ENCODE measurements at places on chromosomes 13 and 19.

DNA sequence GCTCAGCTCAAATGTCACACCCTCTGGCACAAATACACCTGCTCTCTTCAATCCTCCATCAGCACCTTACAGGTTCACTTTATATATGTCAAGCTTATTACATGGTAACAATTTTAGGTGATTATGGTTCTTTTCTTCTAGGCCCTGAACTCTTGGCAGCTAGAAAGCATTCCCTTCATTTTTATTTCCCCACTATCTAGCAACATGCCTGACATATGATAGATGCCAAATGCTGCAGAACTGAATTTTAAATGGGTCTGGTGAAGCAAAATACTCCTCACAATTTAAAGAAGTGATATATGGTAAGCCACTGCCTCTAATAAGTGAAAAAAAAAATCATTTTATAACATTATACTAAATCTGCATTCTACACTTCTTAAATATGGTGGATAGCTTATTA, 95.2 kb downstream of the USP12 start:
- DNase-seq: no peak

DNA sequence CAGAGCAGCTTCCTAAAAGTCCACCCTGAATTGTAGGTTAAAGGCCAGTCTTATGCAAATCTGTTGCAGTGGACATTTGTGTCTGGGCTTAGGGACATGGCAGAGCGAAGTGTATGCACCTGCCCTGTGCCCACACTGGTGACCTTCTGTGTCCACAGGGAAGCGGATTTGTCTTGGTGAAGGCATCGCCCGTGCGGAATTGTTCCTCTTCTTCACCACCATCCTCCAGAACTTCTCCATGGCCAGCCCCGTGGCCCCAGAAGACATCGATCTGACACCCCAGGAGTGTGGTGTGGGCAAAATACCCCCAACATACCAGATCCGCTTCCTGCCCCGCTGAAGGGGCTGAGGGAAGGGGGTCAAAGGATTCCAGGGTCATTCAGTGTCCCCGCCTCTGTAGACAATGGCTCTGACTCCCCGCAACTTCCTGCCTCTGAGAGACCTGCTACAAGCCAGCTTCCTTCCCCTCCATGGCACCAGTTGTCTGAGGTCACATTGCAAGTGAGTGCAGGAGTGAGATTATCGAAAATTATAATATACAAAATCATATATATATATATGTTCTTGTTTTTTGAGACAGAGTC, 25.5 kb downstream of the CYP2B6 start:
- no peak for DNase-seq

GRCh38 chr13:23778879-23779278, 110.3 kb downstream of the MIPEP start:
- no peak for DNase-seq

DNA sequence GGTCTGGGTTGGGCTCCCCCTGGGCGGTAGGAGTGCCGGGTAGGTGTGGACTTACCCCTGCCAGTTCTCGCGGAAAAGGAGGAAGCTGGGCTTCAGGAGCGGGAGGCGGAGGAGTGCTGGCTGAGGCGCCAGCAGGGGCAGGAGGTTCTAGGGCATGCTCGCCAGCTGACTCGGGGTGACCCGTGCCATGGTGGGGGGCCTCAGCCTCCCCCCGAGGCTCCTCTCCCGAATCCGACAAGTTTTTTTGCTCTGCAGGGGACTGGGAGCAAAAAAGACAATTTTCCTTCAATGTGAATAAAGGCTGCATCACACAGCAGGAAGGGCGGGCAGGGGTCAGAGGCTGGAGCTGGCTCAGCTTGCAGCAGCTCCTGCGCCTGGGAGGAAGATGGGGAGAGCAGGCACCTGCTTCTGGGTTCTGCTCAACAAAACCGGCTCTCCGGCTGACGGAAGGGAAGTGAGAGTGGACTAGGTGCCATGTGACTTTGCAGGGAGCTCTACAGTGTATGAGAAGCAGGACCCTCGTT, 26.5 kb downstream of the RANBP3 start:
- DNase-seq: peak; percentile 24

DNA sequence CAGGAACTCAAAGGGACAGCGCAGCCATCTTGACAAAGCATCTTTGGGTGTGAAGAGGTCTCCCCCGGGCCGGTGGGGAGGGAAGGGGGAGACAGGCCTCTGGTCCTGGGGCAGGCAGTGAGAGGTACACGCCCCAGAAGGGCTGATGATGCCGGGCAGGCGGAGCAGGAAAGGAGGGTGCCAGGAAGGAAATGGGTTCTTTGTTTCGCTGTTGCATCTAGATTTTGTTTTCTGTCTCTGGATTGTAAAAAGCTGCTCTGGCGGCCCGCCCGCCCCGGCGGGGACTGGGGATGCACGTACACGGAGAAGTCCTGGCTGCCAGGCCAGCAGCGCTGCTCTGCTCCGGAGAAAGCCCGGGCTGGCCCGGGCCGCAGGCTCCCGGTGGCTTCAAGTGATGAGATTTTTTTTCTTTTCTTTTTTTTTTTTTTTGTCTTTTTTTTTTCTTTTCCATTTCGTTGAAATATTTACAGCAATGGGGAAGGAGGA, 13.2 kb upstream of the ASF1B start:
- peak; percentile 53 for DNase-seq

DNA sequence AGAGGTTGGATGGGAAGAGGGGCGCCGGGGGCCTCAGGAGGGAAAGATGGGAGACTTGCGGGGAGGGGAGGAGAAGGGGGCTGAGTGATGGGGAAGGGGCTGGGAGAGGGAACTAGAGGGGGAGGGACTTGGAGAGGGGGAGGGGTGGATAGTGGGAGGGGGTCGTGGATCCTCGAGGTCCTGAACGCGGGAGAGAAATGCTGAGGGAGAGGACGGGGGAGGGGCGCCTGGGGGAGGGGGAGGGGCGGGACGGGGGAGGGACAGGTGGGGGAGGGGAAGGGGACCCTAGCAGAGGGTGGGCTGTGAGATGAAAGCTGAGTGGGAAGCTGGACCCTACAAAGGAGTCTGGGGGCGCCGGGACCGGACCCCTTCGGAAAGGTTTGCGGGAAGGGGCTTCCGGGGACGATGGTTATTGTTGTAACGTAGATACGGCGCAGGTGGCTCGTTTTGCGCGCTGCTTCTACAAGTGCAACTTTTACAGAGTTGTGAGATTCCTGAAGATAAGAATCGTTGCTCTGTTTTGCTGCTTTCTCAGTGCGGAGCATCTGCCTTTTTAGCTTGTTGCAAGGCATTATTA, 418 bp downstream of the ZNF444 start:
- no peak for DNase-seq

GRCh38 chr13:46844431-46844830, 47.5 kb upstream of the ESD start:
- no peak for DNase-seq

- no peak for DNase-seq
Observed at GRCh38 chr13:99640260-99640659, 139.0 kb downstream of the TM9SF2 start.

- peak; percentile 90 for DNase-seq
Observed at GRCh38 chr19:20237773-20238623, 71.0 kb downstream of the ZNF486 start.

DNA sequence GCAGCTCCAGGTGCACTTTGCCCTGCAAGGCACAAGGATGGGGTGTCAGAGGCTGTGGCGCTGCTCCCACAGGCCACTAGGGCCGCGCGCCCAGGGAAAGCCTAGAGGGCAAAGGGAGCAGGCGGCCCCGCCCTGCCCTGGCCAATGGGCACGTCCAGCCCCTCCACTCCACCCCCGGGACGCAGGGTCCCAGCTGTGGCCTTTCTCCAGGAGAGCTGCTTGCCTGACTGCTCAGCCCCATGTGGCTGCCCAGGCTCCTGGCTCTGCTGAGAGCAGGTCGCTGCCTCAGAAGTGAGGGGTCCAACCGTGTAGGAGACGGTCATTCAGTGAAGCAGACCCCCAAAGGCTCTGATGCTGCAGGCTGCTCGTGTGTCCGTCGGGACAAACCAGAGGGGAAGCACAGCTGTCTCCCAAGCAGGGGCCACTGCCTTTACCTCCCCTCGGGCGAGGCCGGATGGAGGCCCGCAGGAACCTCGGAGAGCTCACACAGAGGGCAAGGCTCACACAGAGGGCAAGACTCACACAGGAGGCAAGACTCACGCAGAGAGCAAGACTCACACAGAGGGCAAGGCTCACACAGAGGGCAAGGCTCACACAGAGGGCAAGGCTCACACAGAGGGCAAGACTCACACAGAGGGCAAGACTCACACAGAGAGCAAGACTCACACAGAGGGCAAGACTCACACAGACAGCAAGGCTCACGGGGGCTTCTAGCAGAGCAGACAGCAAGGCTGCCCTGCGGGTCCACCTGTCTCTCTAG, 56.2 kb upstream of the C13orf46 start:
- DNase-seq: no peak

DNA sequence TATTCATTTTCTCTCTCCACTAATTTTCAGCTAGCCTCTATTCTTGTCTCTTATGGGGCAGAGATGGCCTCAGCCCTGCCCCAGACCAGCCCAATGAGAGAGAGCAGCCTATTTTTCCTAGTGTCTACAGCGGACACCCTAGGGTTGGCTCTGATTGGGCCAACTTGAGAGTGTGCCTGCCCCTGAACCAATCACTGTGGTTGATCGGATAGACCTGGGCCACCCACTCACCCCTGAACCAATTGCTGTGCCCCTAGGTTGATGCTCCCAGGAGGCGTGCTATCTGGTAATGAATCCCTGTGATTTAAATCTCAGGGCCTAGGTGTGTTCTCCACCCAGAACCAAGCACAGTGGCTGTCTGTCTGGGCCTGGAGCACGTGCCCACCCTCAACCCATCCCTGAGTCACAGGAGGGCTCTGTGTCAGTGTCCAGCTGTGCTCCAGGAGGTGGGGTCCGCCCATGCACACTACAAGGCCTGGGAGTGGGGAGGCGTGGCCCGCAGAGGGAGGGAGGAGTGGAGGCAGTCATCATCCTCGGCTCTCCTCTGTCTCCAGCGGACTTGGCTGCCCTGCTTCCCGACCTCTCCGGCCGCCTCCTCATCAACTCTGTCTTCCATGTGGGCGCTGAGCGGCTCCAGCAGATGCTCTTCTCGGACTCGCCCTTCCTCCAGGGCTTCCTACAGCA, 14.9 kb upstream of the SCN1B start:
- no peak for DNase-seq

- DNase-seq: no peak
Observed at GRCh38 chr13:46379611-46380010, 7.4 kb downstream of the RUBCNL start.

GRCh38 chr13:112179995-112180394, 113.0 kb downstream of the SOX1 start:
- no peak for DNase-seq

- DNase-seq: peak; percentile 4
Observed at GRCh38 chr19:29540114-29540513, 14.3 kb downstream of the VSTM2B start.

DNA sequence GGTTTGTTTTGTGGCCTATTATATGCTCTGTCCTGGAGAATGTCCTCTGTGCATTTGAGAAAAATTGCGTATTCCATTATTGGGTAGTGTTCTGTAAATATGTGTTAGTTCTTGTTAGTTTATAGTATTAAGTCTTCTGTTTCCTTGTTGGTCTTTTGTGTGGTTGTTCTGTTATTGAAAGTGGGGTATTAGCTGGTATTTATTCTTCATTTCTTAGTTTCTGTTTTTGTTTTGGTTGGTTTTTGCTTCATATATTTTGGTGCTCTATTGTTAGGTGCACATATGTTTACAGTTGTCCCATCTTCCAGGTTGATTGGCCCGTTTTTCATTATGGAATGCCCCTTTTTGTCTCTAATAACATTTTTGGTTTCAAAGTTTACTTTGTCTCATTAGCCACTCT, 77.3 kb downstream of the DNAJC15 start:
- DNase-seq: no peak

- no peak for DNase-seq
Observed at GRCh38 chr13:68099631-68100030, 869.5 kb upstream of the PCDH9 start.

DNA sequence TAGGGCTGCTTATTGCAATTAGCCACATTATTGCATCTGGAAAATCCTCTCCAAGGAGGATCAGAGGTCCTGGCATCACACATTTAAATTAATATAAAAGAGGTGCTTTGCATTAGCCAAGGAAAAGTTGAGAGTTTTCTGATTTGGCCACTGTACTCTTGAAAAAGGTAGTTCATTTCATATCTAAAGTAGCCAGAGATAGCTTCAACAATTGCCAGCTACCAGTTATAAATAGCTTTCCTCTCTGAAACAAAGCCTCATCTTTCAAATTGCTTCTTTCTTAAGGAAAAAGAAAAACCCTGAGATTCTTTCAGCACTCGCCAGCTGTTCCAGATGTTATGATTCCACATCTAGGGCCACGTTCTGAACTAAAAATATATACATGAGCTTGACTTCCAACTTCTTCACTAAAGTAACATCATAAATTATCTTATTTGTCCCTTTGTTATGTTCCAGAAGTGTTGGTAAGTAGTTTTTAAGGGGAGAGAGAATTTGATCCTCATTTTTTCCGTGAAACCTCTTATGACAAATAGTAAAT, 69.6 kb downstream of the ERCC5 start:
- DNase-seq: no peak

DNA sequence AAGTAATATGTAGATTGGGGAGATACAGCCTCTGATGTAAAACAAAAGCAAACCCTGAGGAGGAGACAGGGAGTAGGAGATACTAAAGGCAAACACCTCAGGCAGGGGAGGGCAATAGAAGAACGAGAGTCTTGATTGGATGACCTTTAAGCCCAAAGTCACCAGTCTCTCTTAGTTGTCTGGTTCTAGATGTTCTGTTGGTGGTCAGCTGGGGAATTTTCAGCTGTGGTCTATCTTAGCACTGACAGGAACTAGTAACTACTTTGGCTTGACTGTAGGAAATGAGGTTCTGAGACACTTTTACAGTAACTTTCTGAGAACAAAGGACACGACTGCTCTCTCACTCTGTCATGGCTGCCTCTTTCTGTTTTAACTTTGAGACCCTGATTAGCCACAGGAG, 290.7 kb upstream of the MIR17HG start:
- DNase-seq: no peak

GRCh38 chr19:17841810-17842662, 5.7 kb downstream of the JAK3 start:
- DNase-seq: peak; percentile 39
